ENCODE measurements at places on chromosomes 3 and 15. TPM values are rescaled to one million over a fixed set of nuclear protein-coding genes. Genes with fewer than 3 reads are reported as not detected.

Gene CCNB2
- 2.1 TPM for total RNA-seq

GRCh38 chr3:144590854-144591253 lies 619.2 kb downstream of the DIPK2A start:
- DNase-seq = no peak

Gene RLBP1
- total RNA-seq = not detected

DNA sequence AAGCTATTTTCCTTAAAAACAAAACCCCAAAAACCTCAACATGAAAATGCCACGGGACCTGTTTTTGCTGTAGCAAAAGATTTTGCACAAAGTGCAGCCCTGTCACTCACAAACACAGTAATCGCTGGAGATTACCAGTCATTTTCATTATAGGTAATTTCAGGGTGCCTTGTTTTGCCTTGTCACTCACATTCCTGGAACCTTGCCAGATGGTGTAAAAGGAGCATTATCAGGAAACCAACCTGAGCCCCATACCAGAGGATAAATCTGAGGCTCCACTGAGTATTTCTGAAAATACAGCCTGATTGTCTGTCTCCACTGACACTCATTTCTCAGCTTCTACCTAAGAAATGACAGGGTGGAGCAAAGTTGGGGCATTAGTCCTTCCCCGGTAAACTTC lies 791.3 kb upstream of the LMCD1 start:
- no peak for DNase-seq

DNA sequence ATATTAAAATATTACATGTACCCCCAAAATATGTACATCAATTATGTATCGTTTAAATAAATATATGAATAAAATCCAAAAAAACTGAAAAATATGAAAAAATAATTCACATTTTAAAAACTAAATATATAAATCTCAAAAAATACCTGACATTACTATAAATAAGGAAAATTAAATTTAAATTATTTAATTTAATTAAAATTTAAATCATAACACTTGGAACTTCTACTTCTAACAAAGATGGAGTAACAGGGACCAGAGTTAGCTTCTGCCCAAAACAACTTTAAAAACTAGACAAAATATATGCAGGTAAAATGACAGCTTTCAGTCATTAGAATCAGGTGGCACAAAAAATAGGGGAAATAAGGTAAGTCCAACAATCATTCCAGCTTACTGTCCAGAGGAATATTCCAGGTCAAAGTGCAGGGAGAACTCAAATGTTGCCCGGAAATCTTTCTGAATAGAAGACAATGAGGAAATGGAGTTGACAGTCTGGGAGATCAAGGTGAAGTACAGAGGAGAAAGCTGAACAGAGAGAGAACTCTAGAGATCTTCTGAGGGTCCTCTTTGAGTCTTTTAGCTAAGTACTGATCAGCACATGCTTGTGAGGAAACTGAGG lies 207.7 kb upstream of the ATP11B start:
- DNase-seq = no peak

Measured in right atrium auricular region (tissue), 2 donors.